ENCODE measurements at places on chromosomes 6 and 20.
A peak's percentile ranks its signal among the peaks of the same experiment; 100 is the strongest.

DNA sequence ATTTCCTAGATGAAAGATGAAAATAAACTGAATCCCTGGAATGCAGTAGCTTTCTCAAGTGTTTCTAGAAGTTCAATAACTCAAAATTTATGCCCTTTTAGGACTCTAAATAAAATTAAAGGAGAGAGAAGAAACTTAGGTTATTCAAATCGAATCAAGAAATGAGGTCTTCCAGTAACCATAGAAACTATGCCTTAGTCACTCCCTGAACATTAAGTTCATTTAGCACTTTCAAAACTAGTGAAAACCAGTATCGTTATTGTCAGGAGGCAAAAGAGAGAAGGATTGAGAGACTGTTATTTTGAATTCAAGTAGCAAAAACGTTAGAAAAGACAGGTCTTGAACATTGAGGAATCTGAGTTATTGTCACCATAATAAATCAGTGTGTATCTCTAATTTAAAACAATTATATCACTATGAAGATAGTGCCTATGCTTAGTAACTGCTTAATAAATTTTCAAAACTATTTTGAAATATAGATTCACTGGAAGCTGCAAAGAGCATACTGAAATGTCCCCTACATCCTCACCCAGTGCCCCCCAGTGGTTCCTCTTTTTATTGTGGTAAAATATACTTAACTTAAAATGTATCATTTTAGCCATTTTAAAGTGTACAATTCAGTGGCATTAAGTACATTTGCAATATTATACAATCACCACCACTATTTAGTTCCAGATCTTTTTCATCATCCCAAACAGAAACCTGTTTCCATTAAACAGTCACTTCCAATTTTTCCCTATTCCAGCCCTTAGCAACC lies 4.6 kb downstream of the RPP21 start:
- no peak for DNase-seq

GRCh38 chr6:31175971-31176370 lies 5.5 kb upstream of the POU5F1 start:
- DNase-seq, result no peak

DNA sequence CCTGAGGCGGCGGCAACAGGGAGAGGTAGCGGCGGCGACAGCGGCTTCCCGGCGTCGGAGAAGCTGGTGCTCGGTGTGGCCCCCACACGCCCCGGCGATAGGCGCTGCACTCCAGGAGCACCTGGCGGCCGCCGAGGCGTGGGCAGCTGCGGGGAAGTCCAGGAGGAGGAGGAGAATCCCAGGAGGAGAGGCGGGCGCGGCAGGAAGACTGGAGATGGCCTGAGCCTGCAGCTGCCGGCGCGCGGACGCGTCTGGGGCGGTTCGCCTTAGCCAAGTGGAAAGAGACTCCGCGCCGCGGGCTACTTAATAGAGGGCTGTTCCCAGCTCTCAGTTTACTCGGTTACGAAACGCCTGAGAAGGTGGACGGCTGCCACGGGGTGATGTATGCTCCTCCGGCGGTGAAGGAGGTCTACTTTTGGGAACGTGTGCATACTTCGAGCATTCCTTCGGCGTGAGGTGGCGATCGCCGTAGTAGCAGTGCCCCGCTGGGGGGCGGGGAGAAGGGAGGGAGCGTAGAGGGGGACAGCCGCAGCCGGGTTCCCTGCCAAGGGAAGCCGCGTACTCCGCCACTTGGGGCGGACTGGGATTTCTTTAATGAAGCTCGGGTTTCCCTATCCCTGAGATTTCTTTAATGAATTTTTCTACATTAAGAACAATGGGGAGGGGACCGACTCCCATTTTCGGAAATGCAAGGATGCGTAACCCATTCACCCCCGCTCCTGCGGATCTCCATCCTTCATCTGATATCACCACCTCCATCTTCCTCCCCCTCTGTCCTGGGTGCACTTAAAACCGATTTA lies at the start of gene COL12A1:
Gene COL12A1 (minus strand): TSS at position 278 of the 800 bp plus-strand sequence. CDS start 3,261 bp downstream, outside the sequence.
- DNase-seq, result no peak

GRCh38 chr6:130838951-130839350 lies 11.7 kb downstream of the SMLR1 start:
- DNase-seq, result no peak

DNA sequence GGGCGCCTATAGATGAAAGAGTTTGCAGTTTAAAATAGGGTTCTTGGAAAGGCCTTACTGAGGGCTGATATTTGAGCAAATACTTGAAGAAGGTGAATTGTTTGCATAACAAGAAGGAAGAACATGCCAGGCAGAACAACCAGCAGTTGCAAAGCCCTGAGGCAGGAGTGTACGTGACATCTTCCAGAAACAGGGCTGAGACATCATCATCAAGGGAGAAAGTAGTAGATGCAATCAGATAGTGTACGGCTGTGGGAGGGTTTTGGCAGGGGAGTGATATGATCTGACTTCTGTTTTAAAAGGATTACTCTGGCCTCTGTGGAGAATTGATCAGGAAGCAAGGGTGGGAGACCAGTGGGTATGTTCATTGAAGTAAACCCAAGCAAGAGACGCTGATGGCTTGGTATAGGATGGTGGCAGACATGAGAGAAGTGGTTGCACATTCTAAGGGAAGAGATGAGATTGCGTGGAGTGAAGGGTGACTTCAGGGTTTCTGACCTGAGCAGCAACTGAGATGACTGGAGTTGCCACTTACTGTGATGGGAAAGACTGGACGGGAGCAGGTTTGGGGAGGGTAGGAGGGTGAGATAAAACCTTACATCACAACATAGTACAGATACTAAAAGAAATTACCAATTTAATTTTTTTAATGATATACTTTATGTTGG lies 28.8 kb downstream of the RIOK1 start:
- DNase-seq, result no peak

DNA sequence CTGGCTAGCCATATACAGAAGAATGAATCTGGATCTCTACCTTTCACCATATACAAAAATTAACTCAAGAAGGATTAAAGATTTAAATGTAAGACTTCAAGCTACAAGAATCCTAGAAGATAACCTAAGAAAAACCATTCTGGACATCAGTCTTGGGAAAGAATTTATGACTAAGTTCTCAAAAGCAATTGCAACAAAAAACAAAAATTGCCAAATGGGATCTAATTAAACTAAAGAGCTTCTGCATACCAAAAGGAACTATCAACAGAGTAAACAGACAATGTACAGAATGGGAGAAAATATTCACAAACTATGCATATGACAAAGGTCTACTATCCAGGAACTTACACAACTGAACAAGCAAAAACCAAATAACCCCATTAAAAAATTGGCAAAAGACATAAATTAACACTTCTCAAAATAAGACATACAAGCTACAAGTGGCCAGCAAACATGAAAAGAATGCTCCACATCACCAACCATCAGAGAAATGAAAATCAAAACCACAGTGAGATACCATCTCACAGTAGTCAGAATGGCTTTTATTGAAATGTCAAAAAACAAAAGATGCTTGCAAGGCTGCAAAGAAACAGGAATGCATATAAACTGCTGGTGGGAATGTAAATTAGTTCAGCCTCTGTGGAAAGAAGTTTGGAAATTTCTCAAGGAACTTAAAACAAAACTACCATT lies 66.8 kb upstream of the RSPO3 start:
- no peak for DNase-seq

DNA sequence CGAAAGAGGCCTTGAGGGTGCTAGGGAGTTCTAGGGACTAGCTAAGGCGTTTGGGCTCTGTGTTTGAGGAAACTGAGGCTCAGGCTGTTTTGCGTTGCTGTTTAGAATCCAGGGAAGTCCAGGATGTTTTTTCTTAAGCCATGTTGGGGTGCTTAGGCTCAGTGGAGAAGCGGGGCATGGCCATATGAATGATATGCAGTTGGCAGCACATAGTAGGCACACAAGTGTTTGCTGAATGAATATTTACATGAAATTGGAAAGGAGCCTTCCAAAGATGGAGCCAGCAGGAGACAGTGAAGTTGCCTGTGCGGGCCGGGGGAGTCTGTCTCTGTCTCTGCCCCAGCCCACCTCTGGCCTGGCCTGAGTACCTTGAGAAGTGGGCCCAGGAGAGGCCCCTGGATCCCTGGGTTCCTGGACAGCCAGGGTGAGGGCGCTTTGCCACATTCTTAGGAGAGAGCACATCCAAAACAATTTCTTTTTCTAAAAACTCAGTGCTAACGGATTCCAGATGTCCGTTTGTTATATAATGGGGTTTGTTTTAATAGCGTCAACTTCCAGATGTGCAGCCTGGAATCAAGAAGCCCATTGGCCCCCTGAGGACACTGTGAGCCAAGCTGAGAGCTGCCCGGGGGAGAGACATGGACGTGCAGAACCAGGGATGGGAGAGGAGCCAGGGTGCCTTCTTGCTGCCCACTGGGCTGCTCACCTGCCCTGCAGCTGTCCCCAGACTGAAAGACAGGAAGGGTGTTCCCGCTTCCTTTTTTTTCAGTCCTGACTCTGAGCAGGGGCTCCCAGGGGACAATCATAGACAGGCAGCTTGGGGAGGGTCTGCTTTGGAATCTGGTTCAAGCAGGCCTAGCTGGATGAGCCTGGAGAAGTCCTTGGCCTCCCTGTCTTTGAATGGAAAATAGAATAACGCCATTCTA lies 20.1 kb upstream of the EMILIN3 start:
- DNase-seq, result no peak

DNA sequence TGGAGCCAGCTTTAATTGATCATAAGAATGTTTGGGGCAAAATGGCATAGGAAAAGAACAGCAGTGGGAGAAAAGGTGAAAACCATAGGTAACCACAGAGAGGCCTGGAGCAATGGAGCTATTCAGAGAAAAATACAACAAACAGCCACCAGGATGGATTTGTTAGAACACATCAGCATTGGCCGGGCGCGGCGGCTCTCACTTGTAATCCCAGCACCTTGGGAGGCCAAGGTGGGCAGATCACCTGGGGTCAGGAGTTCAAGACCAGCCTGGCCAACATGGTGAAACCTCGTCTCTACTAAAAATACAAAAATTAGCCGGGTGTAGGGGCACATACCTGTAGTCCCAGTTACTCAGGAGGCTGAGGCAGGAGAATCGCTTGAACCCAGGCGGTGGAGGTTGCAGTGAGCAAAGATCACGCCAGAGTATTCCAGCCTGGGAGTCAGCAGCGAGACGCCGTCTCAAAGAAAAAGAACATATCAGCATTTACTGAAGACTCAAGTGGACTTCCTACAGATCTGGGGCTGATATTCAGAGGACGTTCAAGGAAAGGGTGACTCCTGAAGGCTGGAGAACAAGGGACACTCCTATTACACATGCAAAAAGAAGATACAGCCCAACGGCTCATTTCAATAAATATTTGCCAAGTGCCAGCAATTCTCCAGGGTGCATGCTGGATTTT lies 20.2 kb downstream of the SNHG17 start:
- no peak for DNase-seq

- no peak for DNase-seq
Measured at GRCh38 chr20:33373735-33374605, 27.3 kb downstream of the CDK5RAP1 start.

GRCh38 chr20:49230021-49230420 lies 10.8 kb downstream of the DDX27 start:
- DNase-seq, result peak; percentile 54

- DNase-seq, result no peak
Measured at GRCh38 chr6:2715737-2716136, 35.0 kb downstream of the MYLK4 start.

DNA sequence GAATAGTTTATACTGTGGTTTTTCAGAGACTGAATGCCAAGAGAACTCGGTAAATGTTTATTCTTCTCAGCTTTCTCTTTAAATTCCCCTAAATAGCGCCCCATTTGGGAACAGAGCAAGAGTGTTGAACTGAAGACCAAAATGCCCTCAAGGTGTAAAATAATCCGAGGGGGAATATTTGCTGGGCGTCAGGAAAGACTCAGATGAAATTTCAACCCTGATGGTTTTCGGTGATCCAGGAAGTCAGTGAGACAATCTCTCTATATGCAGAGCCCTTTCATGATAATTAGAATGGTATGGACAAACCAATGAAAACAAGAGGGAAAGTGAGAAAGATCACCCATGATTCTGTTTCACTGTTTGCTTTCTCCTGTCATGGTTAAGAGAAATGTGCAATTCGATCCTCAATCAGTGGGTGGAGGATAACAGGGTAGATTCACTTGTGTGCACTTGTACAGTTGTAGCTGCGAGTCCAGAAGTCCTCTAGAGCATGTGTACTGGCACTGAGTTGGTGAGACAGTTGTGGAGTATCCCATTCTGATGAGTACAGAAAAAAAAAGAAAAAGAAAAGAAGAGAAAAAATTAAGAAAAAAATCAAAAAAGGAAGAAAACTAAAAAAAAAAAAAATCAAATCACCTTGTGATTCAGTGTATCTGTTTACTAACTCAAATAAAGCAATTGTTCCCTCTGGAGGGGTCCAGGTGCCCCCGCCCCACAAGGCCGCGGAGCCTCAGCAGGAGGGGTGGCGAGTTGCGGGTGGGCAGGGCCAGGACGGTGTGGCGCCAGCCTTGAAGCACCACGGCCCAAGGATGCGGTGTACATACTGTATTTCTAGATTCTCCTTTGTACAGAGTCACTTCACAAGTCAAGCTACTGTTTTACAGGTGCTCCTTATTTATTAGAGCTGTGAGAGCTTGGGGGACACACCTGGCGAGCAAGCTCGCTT lies 164.9 kb downstream of the SCML4 start:
- peak; percentile 92 for DNase-seq

DNA sequence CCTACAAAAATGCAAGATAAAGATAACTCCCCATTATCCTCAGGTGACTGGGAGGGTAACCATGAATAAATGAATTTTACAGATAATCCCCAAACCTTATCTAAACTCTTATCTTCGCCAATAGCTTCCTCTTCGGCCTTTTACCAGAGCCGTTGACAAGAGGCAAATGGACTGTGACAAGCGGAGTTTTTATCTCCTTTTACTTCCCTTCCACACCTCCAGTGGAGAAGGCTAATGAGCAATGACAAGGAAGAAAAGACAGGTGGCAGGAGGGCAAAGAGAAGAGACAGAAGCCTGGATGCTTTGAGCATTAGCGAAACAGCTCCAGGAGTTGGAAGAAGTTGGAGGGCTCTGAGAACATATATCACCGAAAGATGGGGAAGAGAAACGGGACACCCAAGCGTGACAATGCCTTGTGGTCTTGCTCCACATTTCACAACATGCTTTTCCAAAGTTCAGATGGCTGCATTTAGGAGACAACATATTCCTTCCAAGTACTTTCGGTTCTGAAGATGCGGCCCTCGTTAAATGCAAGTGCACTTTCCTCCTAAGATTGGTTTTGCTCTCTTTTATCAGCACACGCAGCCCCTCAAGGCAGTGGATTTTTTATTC lies 69.2 kb downstream of the PRDM1 start:
- DNase-seq, result no peak

DNA sequence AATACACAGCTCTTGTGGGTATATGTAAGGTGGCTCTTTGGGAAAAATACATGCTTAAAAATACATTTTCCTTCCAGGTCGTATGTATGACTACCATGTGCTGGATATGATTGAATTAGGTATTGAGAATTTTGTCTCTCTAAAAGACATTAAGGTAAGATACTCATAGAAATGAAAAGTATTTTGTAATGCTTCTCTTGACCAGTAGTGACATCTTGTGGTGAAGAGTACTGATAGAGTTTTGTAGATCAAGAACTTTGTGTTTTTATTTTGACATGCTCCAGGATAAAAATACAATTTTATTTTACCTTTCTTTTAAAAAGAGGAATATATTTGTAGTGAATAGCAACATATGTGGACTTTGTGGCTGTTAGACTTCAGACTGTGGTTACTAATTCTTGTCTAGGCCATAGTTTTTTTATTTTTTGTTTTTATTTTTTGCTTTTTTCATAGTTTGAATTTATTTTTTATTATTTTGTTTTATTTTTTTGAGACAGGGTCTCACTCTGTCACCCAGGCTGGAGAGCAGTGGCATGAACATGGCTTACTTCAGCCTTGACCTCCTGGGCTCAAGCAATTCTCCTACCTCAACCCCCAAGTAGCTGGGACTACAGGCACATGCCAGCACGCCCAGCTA lies 17.9 kb downstream of the RPF2 start:
- DNase-seq, result no peak

GRCh38 chr20:60294632-60295031 lies 336.4 kb downstream of the CDH26 start:
- no peak for DNase-seq
